ENCODE measurements at places on chromosomes 6 and 20. TPM values are rescaled to one million over a fixed set of nuclear protein-coding genes. Genes with fewer than 3 reads are reported as not detected.

The TREML1 gene
- not detected for total RNA-seq

The IL17A gene
- not detected for total RNA-seq

The C6orf58 gene
- total RNA-seq, result not detected

The RAD21L1 gene
- total RNA-seq, result 1.3 TPM

The PRSS16 gene
- total RNA-seq, result 12.1 TPM

The CUTA gene
- 369 TPM for total RNA-seq

The FAM83C gene
- total RNA-seq, result not detected

The LY6G5B gene
- total RNA-seq, result 18.4 TPM

The TMC2 gene
- total RNA-seq, result not detected

The DEFB123 gene
- total RNA-seq, result not detected

The RWDD2A gene
- 1.7 TPM for total RNA-seq

The CD93 gene
- total RNA-seq, result 0.20 TPM

The TLDC2 gene
- not detected for total RNA-seq

The TMEM239 gene
- not detected for total RNA-seq

The ARMC2 gene
- total RNA-seq, result 0.82 TPM

The TFAP2A gene
- total RNA-seq, result 0.40 TPM

The KIAA1586 gene
- total RNA-seq, result 29.1 TPM

All from K562 (cell line).